ENCODE measurements at places on chromosomes 6 and 20.

- no peak overlapping the region for H3K27ac ChIP-seq
- no peaks in the 10 kb centered on the region for H3K4me1 ChIP-seq
- peaks cover 33% of the 10 kb centered on the region for H3K27me3 ChIP-seq
Measured at GRCh38 chr20:56925831-56926170, 296.7 kb downstream of the TFAP2C start.

DNA sequence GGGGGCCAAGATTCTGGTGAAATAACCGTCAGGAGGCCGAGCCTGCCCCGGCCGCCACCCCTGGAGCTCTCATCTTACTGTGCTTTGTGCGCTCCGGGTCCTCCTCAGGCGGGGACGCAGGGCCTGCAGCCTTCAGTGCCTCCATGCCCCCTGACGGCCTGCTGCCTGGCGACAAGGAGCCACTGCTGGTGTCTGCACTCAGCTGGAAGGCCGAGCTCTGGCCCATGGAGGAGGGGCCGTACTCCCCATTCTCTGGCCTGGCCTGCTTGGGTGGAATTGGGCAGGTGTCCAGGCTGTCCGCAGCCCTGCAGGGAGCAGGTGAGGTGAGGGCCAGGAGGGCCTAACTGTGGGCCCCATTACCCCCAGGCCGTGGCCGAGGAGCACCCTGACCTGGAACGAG, 5.3 kb downstream of the ZNF512B start:
- H3K36me3 ChIP-seq: peaks cover 59% of the 10 kb centered on the region
- DNase-seq: no peak
- no peak overlapping the region for H3K27ac ChIP-seq
- H3K4me1 ChIP-seq: peaks cover 4% of the 10 kb centered on the region

DNA sequence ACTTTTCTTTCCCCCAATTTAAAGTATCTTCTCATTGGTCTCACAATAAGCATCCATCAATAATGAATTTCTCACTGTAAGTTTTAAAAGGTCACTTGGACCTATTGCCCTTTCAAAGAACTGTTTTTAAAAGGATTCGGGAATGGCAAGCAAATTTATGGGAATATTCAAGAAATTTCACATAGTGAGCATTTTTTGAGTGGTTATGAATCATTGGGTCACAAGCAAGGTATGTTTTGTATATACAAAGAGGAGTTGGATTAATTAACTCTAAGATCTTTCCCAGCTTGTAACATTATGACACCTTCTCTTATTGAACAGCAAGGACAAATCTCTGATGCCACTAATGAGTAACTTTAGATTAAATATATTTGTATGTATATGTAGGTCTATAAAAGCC, 165.0 kb downstream of the MOXD1 start:
- DNase-seq: peak; percentile 15
- peaks cover 6% of the 10 kb centered on the region for H3K4me1 ChIP-seq
- no peak overlapping the region for H3K27ac ChIP-seq
- H3K4me3 ChIP-seq: no peak overlapping the region
- no peaks in the 10 kb centered on the region for H3K27me3 ChIP-seq

DNA sequence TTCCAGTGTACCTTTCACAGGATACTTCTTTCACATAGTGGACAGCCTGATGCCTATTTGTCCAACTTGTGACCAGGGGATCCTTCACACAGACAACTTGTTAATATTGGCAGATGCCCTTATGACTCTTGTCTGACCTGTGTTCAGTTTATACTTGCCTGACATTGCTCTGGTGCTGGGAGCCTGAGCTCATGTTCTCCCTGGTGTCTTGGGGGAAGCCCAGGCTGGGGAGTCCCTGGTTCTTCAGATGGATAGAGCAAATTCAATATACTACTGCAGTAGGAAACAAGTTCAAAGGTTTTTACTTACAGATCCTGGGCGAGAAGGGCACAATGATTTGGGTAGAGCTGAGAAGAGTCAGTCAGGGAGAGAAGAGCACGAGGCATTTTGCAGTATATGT, 76.1 kb downstream of the NKAIN2 start:
- no peak for DNase-seq
- no peaks in the 10 kb centered on the region for H3K27me3 ChIP-seq
- no peak overlapping the region for H3K27ac ChIP-seq
- no peaks in the 10 kb centered on the region for H3K4me1 ChIP-seq
- H3K36me3 ChIP-seq: no peaks in the 10 kb centered on the region

DNA sequence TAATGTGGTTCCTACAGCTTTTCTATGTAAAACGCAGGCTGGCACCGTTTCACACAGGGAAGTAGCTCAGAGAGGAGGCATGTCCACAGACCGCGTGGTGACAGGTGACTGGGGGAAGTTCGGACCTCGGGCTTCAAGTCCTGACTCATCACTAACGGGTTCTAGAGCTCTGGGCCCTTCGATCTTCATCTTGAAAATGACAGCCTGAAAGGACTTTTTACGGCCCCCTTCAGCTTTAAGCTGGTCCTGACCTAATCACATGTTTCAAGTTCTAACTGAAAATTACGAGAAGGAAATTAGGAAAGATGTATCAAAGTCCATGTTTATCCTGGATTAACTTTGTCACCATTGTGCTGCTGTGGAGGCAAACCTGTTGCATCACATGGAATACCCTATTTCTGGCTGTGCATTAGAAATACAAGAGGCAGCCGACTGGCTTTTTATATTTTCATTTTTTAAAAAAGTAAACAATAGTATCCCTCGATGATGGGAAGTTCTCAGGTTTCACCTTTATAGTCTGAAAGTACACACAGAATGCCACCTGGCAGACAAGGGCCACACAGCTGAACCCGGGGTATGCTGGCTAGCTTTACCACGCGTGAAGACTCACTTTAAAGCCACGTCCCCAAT, 2.0 kb downstream of the MAN1A1 start:
- peaks cover 5% of the 10 kb centered on the region for H3K4me1 ChIP-seq
- H3K27ac ChIP-seq: no peak overlapping the region
- H3K36me3 ChIP-seq: no peaks in the 10 kb centered on the region
- H3K4me3 ChIP-seq: peak overlapping the region; percentile 98

DNA sequence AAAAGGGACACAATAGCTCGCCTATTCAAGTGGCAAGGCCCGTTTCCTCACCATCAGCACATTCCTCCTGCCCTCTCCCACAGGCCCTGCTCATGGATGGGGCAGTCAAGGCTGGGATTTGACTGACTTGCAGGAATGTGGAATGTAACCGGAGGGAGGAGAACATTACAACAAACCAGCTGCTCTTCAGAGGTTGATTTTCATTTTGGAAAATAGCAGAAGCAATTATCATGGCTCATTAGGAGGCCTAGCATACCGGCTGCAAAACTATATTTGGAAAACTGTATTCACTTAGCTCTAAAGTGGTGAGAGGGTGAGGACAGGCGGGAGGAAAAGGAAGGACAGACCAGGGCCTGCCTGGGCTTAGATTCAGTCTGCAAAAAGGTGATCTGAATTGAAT, 283.7 kb downstream of the CD83 start:
- no peaks in the 10 kb centered on the region for H3K27me3 ChIP-seq
- DNase-seq: no peak
- H3K36me3 ChIP-seq: no peaks in the 10 kb centered on the region
- peaks cover 4% of the 10 kb centered on the region for H3K4me1 ChIP-seq
- H3K4me3 ChIP-seq: no peak overlapping the region
- no peak overlapping the region for H3K27ac ChIP-seq

DNA sequence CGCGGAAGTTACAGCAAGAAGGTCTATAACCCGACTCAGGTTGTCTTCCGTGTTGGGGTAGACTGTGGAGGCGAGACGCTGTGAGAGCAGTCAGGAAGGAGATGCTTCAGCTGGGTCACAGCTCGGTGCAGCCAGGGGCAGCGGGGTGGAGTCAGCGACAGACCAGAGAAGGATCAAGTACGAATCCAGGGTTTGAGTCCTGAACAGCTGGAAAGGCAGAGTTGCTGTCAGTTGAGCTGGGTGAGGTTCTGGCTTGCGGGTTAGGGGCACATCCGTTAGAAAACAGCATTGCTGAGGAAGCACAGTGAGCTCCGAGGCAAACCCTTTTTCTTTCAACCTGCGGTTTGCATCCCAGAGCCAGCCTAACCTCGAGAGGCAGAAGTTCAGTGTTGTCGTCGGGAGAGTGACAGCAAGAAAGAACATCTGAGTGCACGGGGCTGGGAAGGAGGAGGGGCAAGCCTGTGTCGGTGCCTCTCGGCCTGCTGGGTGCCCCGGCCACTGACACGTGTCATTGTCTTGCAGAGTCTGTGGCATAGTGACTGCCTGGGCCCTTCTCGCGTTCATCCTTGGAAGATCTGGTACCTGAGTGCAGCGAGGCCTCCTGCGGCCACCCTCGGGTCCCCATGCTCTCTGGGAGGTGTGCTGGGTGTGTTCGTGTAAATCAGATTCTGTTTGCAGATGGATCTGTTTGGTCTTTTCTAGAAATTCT, 20.0 kb downstream of the PNLDC1 start:
- no peaks in the 10 kb centered on the region for H3K36me3 ChIP-seq
- H3K4me3 ChIP-seq: no peak overlapping the region

DNA sequence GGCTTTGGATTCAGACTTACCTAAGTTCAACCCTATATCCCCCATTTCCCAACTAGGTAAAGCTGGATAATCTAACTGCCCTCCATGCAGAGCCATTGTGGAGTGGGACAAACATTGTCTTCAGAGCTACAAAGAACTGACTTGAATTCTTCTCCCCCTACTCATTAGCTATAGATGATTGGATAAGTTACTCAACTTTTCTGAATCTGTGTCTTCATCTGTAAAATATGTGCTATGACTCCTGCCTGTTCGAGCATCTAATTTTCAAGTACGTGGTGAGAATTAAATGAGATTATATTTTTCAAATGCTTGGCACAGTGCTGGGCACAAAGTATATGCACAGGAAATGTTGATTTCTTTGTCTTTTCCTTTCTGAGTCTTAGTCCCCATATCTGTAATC, 240.3 kb upstream of the TCF21 start:
- DNase-seq: peak; percentile 38
- peaks cover 16% of the 10 kb centered on the region for H3K4me1 ChIP-seq
- H3K27me3 ChIP-seq: no peaks in the 10 kb centered on the region
- no peak overlapping the region for H3K27ac ChIP-seq
- no peak overlapping the region for H3K4me3 ChIP-seq

- H3K27ac ChIP-seq: no peak overlapping the region
- no peaks in the 10 kb centered on the region for H3K4me1 ChIP-seq
- H3K36me3 ChIP-seq: no peaks in the 10 kb centered on the region
- H3K4me3 ChIP-seq: no peak overlapping the region
Measured at GRCh38 chr6:722077-722524, 29.2 kb upstream of the EXOC2 start.

GRCh38 chr6:47132724-47133123, 90.6 kb upstream of the ADGRF1 start:
- H3K27ac ChIP-seq: no peak overlapping the region
- no peak overlapping the region for H3K4me3 ChIP-seq
- DNase-seq: no peak
- no peaks in the 10 kb centered on the region for H3K36me3 ChIP-seq
- H3K27me3 ChIP-seq: no peaks in the 10 kb centered on the region

- H3K27me3 ChIP-seq: peaks cover 2% of the 10 kb centered on the region
- H3K4me3 ChIP-seq: peak overlapping the region; percentile 59
- H3K4me1 ChIP-seq: no peaks in the 10 kb centered on the region
- peak; percentile 78 for DNase-seq
- peak overlapping the region; percentile 79 for H3K27ac ChIP-seq
Measured at GRCh38 chr6:125780540-125781313, 10.0 kb upstream of the NCOA7 start.

- H3K4me3 ChIP-seq: no peak overlapping the region
- H3K4me1 ChIP-seq: 0 out of 2 replicates have a peak, but pooled peaks cover 3% of the 10 kb centered on the region
- H3K27ac ChIP-seq: 0 out of 2 replicates have a peak overlapping the region, but pooled peaks have one; percentile 16
Measured at GRCh38 chr6:151475653-151476523, 17.9 kb upstream of the CCDC170 start.

- H3K27ac ChIP-seq: no peak overlapping the region
- peak; percentile 93 for DNase-seq
- H3K4me1 ChIP-seq: peaks cover 3% of the 10 kb centered on the region
Measured at GRCh38 chr20:8693709-8694108, 375.2 kb upstream of the PLCB4 start.

DNA sequence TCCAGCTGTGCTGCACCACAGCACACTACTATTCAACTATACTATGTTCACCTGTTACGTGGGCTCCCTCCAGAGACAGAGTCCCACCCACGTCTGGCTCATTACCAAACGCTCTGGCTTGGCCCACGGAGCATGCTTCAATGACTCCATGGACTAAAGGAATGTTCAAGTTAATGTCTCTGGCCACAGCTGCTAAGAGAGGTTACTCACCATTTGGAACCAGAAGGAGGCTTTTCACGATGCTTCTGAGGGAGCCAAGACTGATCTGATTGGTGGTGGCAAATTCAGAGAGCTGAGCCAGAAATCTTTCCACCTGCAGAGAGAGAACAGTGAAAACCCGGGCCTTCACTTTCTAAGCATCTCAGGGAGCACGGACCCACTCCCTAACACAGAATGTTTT, 15.6 kb downstream of the COMMD7 start:
- no peak overlapping the region for H3K27ac ChIP-seq
- DNase-seq: peak; percentile 93
- no peaks in the 10 kb centered on the region for H3K27me3 ChIP-seq
- peaks cover 11% of the 10 kb centered on the region for H3K4me1 ChIP-seq
- peaks cover 6% of the 10 kb centered on the region for H3K36me3 ChIP-seq

DNA sequence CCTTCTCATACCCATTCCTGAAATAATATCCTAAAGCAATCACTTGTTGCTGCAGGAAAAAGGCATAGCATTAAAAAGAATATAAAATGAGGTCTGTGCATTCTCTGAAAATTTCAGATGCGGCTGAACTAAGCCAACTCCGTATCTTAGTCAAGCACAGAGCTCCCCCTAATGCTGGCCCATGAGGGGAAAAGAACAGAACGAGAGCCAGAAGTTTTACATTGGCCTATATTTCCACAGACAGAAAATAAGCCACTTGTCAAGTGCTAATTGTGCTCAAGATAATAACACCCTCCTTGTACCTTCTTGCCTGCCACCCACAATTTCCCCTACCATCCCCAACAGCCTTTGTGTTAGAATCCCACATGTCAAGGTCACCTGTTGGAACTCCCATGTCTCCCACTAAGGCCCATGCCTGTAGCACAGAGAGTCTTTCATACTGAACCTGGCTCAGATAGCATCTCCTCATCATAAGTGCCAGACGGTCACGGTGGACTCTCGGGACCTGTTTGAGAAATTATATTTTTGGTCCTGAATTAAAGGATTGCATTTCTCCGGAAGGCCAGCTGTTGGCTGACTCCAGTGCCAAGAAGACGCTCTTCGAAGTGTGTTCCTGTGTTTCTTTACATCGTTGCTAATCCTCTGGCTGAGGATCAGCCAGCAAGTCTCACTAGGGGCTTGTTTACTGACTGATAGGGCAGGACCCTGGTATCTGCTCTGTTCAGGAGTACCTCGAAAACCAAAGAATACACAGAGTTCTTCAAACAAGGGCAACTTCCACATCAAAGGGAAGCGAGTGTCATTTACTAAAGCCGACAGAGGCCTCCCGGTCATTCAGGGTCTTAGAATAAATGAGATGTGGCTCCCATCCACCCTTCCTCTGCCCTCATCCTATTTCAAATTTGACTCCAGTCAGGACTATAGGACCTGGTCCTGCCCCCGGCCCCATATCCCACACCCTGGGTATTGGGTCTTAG, 183.4 kb upstream of the FBXL4 start:
- no peak for DNase-seq
- no peaks in the 10 kb centered on the region for H3K4me1 ChIP-seq
- H3K4me3 ChIP-seq: no peak overlapping the region
- H3K27me3 ChIP-seq: no peaks in the 10 kb centered on the region

All from IMR-90 (cell line).